NCI-H2171 treated with DMSO at 0.1 percent for 48 hours (cell line): ENCODE measurements at places on chromosomes 3 and 15.

DNA sequence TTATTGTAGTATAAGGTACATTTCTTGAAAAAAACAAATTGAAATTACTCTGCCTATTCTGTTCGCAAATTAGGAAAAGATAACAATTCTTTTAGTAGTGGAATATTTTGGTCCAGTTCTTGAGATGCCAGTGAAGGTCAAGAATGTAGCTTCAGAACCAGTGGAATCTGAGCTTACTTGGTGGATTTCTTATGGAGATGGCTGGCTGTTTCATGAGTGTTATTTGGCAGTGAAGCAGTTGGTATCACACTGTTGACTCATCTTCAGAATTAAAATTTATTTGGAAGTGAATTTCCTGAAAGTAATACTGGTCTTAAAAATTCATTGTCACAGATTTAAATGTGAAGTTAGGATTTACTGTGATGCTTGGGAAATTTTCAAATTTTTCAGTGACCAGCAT lies 19.1 kb downstream of the RNF13 start:
- no peak for DNase-seq

- no peak for DNase-seq
These were observed at the start of gene CRYGS for GRCh38 chr3:186544281-186544680. CRYGS (minus strand) TSS chr3:186544380; CDS start chr3:186544326, 54 bp downstream.

DNA sequence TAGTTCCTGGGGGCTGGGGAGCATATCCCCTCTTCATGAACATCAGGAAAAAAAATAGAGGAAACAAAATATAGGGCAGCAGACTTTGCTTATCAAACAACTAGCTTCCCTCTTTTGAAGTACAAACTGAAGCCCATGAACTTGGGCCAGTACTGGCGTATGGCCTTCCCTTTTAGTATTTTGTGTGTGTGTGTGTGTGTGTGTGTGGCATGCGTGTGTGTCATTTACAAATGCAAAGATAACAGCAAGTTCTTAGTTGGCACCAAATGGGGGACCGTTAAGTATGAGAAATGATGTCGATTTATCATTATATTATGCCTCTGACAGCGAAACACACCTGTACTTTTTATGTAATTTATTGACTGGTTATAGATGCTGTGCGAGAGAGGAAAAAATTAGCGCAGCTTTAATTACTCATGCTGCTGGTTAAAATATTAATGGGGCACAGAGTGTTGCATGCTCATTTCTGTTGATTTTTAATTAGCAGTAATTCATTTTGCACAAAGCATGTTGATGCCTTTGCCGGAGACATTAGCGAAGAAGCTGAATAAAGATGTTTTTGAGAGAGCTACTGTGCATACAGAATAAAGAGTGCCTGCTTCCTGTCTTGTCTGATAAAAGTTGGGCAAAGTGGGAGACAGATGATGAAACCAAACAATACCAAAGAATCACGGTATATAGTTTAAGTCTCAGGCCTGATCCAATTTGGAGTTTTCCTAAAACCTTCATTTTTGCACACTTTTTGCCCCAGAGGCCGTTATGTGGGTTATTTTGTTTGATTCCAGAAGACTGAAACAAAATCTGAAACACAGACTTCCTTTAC lies 297.1 kb downstream of the SATB1 start:
- DNase-seq: no peak

DNA sequence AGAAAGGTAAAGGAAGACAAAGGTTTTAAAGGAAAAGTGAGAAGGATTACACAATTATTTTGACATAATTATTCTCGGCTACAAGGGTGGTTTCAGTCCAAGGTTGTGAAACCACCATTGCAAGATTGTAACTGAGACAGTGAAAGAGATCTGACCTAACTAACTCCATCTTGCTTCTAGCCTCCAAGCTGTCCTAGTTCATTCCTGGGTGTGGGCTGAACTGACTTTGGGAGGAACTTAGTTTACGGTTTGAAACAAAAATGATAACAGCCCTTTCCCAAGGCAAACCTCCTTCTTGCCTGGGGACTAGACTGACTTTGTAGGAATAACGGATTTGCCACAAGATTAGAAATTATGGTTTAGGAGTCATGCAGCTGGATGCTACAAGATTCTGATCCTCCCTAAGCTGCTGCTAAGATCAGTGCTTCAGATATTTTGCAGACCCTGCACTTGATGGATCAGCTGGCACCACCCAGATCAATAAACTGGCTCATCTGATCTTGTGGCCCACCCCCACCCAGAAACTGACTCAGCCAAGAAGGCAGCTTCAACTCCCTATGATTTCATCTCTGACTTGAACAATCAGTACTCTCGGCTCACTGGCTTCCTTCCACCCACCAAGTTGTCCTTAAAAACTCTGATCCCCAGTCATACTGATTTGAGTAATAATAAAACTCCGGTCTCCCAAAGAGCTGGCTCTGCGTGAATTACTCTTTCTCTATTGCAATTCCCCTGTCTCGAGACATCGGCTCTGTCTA lies 57.7 kb upstream of the AADACL2 start:
- no peak for DNase-seq

DNA sequence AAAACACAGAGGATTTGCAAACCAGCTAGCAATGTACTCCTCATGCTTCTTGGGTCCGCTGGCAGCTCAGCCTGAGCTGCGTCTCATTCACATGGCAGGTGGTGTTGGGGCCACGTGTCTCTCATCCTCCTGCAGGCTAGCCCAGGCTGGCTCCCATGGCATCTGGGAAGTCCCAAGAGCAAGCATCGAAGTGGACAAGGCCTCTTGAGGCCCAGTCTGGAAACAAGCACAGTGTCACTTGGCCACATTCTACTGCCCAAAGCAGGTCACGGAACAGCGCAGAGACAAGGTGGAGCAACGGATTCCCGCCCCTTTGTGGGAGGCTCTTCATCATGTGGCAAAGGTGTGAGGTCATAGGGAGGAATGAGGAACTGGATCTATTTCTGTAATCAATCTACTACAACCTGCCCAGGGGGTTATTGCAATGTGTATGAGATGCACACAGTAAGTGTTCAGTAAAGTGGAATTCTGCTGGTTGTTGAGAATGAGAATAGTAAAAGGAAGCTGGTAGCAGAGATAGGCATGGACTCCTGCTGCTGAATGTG lies 128.3 kb downstream of the TPRA1 start:
- peak; percentile 5 for DNase-seq

GRCh38 chr3:147385059-147386012 lies 21.0 kb downstream of the ZIC4 start:
- DNase-seq: no peak

GRCh38 chr15:80587816-80588456 lies 107.2 kb upstream of the ABHD17C start:
- no peak for DNase-seq

- DNase-seq: no peak
These were observed 132.3 kb upstream of the PTPRG start for GRCh38 chr3:61429106-61429505.

DNA sequence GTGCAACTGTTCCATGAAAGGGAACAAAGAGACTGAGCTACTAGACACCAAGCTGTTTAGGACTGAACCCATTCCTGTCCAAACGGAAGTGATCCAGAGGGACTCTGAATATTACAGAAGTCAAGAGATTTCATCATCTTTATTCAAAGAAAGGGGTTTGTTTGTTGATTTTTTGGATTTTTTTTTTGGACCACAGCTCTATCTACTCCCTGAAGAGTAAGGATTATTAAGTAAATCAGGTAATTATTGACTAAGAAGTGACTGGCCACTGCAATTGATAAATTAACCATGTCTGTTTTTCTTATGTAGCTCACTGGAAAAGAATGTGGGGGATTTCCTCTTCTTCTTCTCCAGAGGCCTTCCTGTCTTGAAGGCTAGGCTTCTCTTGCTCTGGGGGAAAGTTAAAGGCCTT lies 146.6 kb upstream of the TPM1 start:
- DNase-seq: no peak

DNA sequence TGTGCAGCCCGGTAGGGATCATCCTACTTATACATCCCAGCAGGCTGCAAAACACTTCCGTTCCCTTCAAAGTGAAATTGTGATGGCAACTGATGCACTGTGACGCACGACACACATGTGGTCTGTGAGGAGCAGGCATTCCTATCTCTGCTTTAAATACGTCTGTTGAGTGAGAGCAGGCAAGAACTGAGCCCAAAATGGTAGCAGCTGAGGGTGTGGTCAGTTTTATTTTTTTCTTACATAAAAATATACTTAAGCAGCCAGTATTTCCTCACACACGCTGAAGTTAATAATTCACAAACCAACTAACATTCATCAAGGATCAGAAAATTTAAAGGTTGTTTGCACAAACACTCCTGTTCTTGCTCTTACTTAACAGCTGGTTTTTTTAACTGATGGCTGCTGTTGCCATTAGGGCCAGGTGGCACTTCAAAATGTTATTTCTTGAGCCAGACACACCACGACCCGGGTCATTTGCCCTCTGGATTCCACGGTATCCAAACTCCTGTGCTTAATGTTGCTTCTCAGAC lies 23.9 kb downstream of the LRIG1 start:
- DNase-seq: no peak

DNA sequence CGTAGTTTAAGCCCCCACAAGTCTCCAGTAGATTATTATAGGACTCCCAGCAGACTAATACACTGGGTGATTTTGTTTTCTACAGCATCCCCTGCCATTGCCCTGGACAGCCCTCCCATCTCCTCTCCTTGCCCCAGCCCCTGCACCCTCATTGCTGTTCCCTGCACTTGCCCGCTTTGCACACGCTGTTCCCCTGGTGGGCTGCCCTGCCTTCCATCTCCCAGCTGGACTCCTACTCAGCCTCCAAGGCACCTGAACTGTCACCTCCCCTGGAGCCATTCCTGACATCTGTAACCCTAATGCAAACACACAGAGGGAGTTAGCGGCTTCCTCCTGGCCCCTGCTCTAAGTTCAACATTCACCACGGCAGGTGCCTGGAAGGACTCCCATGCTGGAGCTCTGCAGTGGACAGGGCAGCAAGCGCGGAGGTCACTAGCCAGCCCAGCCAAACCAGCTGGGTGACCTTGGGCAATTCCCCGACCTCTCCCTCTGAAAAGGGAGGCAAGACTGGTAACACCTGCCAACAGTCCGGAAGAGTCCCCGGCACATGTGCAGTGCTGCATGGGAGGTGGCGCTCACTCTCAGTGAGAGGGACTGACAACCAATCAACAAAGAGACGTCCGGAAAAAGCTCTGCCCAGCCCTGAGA lies 38.8 kb upstream of the IQSEC1 start:
- DNase-seq: no peak

- no peak for DNase-seq
These were observed 60.5 kb downstream of the TOP2B start for GRCh38 chr3:25604107-25604805.

- peak; percentile 91 for DNase-seq
These were observed 312.0 kb upstream of the CCDC54 start for GRCh38 chr3:107065094-107065861.

GRCh38 chr15:78999636-79000035 lies 54.8 kb upstream of the CTSH start:
- no peak for DNase-seq

DNA sequence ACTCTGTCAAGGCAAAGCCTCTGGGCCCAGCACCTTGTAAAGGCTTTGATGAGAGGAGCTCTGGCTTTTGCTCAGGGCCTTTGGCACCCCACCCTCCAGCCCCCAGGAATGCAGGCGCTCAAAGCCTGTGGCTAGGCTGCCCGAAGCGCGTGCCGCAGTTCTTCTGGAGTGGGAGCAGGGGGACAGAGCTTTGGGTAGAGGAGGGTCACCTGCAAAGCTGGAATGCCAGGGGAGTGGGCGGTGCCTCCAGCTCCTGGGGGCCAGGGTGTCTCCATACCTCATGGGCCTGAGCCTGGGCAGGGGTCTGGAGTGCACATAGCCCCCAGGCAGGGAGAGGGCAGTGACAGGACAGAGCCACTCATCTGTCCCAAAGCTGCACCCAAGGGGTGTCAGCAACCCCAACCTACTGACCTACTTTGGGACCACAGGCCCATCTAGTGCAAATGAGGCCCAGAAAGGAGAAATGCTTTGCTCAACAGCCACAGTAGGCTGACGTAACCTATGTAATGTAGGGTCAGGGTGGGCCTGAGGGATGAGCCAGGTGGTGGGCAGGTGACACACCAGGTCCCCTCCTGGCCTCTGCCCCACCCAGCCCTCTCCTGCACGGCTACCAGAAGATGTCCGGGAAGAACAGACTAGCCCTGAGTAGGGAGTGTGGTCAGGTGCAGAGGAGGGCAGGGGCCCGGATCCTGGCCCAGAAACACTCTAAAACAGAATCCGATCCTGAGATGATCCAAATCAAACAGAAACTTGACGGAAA lies 2.2 kb upstream of the CALML4 start:
- no peak for DNase-seq
